ENCODE measurements at places on chromosomes 3 and 15.

GRCh38 chr3:112437146-112438022 is 61.9 kb downstream of the BTLA start:
- no peak for DNase-seq

DNA sequence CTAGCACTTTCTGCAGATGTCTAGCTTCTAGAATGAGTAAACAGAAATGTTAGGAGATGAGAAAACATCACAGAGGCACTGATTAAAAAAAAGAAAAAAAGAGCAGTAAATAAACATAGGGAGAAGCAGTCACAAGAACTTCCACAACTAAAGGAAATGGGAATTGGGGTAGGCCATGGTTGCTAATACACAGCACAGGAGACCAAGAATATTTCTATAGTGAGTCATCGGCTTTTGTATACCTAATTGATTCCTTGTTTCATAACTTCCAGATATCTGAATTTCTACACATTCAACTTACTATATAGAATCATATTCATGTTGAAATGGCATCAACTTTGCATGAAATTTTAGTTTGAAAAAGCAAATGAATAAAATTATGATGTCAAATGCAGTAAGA is 47.3 kb upstream of the TCF12 start:
- no peak for DNase-seq

GRCh38 chr15:68450192-68450591 is 18.2 kb upstream of the ITGA11 start:
- DNase-seq, result no peak

DNA sequence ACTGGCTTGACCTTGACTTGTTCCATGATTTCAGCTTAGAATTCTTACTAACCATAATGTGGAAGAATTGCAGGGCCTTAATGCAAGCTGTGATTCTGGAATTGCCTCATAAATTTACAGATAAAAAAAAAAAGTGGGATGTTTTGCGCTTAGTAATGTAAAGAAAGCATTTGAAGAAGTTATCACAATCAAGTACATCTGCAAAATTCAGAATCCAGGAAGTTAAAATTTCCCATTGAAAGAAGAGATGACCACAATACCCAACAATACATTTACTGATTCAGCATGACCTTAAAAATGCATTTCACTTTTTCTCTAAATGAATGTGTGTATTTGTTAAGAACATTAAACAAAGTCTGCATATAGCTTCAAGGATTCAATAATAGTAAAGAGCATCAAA is 65.1 kb upstream of the CCNL1 start:
- DNase-seq, result no peak

- DNase-seq, result no peak
Measured at GRCh38 chr3:137542049-137542448, 222.1 kb upstream of the SOX14 start.

- no peak for DNase-seq
Measured at GRCh38 chr3:63624941-63625560, 27.4 kb upstream of the SNTN start.

- no peak for DNase-seq
Measured at GRCh38 chr3:105369500-105370371, 3.0 kb downstream of the ALCAM start.

DNA sequence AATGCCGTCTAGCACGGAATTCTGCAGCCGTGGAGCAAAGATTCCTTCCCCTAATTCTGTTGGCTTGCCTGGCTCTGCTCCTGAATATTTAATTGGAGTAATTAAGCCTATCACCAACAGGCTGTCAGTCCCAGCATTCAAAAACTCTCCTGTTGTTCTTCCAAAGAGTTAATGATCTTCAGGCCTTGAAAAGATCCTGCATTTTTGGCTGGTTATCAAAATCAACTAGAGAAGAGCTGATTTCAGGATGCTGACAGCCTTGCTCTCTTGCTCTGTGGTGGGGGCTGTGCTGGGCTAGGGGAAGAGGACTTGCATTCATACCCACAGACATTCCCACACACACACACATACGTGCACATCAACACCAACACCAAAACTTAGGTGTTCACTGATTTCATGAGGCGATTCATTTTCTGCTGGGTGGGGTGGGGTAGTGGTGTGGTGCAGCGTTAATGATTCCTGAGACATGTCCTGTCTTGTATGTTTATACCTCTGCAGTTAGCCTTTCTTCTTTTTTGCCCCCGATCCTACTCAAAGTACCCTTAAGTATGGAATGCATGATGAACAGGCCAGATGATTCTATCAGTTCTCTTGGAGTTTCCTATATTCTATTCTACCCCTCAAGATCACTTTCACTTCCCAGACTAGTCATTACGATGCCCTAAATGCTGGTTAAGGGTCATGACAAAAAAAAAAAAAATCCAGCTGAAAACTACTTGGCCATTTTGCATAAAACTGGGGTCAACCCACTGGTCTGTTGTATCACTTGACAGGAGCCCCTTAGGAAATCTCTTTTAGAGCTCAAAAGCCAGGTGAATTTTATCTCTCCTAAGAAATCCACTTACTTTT is 42.3 kb downstream of the CPN2 start:
- DNase-seq, result no peak

DNA sequence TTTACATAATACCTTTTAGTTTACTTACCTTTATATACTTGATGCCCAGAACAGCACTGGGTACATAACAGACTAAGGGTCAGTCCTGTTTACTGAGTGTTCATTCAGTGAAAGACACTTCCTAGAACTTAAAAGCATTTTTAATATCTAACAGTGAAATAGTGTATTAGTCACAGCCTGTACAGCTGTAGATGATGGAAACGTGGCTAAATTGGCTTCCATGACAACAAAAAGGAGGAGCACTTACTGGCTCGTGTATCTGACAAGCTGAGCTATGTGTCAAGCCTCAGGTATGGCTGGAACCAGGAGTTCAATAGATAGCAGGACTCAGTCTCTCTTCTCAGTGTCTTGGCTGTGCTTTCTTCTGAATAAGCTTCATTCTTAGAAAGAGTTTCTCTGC is 40.2 kb downstream of the CMTM8 start:
- no peak for DNase-seq

DNA sequence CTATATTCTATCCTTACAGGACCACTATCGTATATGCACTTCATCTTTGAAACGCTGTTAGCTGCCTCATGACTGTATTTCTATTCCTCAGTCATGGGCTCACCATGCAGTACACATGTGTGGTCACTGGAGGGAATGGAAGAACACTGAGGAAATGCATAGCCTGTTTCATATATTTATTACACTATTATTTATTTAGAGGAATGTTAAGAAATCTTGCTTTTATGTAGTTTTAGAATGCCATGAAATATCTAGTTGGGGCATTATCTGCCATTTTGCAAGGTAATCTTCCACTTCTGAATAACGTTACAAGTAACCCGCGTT is 155.7 kb downstream of the IGF1R start:
- DNase-seq, result no peak

GRCh38 chr15:75921732-75922703 is 18.3 kb downstream of the FBXO22 start:
- DNase-seq, result no peak

DNA sequence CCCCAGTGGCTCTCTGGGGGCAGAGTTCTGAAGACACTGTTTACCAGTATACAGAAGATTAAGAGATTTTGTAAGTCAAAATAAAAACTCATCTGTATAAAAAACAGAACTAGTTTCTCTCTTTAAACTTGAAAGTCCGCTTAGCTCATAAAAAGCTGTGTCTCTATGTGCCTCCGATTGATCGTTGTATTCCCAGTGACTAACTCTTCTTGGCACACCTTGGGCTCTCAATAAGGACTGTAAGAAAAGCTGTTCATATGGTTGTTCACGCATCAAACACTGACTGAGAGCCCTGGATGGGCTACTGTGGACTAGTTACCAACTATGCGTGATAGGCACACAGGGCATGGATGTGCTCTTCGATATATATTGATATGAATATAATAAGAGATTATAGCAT is 107.9 kb downstream of the P3H2 start:
- DNase-seq, result no peak
